ENCODE measurements at places on chromosomes 3 and 15.

DNA sequence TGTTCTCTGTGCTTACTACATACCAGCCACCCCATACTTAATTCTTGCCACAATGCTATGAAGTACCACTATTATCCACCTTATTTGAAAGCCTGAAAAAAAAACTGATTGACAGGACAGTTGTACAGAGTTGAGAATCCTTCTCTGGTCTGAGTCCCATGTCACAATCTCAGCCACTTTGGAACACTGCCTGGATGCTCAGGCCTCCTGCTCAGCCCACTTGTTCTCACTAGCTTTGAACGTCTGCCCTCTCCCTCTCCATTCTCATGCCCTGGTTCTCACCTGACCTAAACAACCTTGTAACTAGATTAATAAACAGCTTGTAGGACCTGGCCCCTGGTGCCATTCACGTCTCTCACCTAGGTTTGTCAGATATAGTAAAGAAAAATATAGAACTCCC lies 53.9 kb downstream of the TRIM69 start:
- no peak for DNase-seq

DNA sequence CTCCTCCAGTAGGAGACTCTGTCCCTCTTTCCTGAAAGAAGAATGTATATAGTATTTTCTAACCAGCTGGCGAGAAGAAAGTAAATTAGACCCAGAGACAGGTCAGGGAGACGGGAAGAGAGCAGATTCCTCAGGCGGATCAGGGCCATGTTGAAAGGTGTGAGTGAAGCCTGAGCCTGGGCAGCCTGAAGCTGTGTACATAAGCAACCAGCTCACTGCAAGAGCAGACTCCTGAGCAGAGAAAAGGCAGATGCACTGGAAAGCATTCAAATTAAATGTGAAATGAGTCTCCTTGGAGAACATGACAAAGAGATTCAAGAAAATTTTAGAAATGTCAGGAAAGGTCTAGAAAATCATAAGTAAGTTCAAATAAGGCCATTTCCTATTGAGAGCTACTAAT lies 165.8 kb downstream of the GOLIM4 start:
- DNase-seq = no peak

- DNase-seq = no peak
Measured at GRCh38 chr3:43907508-43907858, 216.7 kb downstream of the ABHD5 start.

DNA sequence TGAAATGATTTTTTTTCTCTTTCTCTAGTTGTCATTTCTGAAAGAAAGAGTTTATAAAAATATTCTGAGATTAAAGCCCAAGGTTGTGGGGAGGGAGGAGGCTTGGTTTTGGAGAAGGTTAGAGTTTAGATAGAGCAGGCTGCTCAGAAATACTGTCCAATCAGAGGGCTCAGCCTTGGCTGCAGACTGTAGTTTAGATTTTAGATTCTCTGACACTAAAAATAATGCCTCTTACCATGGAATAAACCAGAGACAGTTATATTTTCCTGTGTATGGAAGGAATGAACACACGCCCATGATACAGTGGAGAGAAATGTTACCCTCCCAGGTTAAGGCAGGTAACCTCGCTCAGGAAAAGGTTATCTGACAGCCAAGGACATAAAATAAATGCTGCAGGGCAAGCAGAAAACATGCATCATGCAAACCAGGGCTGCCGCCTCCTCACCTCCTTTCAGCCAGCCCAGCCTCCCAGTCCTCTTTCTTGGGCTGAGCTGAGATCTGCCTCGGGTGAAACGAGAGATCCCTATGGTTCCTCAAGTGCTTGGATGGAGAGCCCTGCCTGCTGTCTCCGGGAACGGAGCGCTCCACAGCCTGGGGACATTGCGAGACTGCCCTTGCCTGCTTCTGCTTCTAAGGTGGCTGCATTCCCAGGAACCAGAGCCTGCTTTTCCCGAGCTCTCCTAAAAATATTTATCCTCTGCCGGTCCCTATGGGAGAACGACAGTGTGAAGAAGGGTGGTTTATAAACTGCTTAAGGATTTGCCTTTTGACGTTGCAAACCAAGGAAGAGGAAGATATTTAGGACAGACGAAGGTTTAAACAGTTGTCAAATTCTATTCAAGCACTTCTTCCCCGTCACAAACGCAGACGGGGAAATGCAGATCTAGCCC lies 848 bp downstream of the NCEH1 start:
- no peak for DNase-seq

DNA sequence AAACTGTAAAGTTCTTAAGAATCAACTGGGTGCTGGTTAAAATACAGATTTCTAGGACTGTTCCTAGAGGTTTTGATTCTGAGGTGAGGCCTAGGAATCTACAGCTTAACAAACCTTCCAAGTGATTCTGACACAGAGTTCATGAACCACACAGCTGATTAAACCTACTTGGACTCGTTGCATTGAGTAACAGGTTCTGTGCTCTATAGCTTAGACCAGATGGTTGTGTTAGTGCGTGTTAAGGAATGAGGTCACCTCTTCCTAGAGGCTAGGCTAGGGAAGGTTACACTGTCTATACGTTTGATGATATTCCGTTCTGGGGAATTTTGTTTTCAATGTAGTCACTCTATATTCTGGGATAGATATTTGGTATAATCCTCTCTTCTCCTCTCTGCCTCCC lies 21.9 kb downstream of the EID1 start:
- no peak for DNase-seq

GRCh38 chr15:62118520-62119226 lies 46.4 kb downstream of the C2CD4B start:
- DNase-seq = no peak

DNA sequence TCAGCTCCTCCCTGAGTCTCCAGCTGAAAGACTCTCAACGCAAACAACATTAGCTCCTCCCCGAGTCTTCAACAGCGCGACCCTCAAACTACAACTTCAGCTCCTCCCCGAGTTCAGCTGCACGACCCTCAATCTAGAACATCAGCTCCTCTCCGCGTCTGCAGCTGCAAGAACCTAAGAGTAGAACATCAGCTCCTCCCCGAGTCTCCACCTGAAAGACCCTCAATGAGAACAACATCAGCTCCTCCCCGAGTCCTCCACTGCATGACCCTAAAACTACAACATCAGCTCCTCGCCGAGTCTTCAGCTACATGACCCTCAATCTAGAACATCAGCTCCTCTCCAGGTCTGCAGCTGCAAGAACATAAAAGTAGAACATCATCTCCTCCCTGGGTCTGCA lies 78.3 kb downstream of the TFRC start:
- no peak for DNase-seq

- DNase-seq = no peak
Measured at GRCh38 chr3:112042842-112043280, 8.3 kb downstream of the TMPRSS7 start.

DNA sequence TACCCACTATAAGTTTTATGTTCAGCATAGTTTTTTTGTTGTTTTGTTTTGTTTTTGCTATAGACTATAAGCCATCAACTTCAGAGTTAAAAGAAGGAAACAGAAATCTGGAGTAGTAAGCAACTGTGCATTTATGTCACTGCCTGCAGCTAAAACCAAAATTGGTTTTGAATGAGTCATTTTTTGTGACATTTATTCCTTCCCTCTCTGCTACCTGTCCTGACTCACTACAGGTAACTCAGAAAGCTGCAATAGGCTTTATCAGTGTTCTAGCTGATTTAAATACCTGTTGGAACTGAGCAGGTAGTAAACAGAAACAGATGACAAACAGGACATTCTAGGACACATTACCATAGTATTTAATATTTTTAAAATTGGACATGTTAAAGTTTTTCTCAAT lies 393.3 kb upstream of the WNT5A start:
- no peak for DNase-seq

Measured in CD4-positive, alpha-beta T cell treated with Interleukin-2 at 100 ng/mL for 4 hours (primary cell).